ENCODE measurements at places on chromosomes 2 and 18.

GRCh38 chr2:177921726-177922125 is 150.9 kb downstream of the PDE11A start:
- DNase-seq = no peak

DNA sequence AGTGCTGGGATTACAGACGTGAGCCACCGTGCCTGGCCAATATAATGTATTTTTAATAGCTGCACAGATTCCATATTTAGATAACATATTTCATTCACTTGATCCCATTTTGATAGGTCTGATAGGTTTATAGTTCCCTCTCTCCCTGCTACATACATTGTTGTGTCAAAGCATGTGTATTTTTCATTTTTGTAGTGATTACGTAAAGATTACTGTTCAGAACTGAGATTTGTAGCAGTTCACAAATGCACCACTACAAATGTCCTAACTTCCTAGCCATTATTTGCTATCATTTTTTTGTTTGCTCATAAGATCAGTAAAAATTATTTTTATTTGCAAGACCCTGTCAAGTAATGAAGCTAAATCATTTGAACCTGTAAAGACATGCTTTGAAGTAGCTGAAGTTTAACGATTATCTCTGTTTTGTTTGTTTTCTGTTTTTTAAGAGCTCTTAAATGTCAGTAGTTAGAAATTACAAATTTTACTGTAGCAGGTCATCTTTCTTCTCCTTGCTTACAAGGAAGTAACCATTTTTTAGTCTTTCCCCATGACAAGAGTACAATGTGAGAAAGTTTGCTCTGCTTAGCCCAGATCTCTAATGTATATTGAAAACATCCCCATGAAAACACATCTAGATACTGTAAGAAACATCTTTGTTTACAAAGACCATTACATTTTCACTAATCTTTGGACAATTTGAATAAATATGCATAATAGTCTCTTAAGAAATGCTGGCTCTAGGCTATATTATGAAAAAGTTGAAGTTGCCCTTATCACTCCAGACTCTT is 54.1 kb downstream of the EML4 start:
- DNase-seq = no peak

- peak; percentile 36 for DNase-seq
Measured at GRCh38 chr2:178498137-178498536, 17.9 kb downstream of the PLEKHA3 start.

GRCh38 chr2:152298754-152299153 is 36.2 kb upstream of the FMNL2 start:
- no peak for DNase-seq

- DNase-seq = no peak
Measured at GRCh38 chr2:13826314-13826853, 806.1 kb upstream of the LRATD1 start.

GRCh38 chr2:168717790-168718502 is 84.5 kb upstream of the NOSTRIN start:
- DNase-seq = no peak

DNA sequence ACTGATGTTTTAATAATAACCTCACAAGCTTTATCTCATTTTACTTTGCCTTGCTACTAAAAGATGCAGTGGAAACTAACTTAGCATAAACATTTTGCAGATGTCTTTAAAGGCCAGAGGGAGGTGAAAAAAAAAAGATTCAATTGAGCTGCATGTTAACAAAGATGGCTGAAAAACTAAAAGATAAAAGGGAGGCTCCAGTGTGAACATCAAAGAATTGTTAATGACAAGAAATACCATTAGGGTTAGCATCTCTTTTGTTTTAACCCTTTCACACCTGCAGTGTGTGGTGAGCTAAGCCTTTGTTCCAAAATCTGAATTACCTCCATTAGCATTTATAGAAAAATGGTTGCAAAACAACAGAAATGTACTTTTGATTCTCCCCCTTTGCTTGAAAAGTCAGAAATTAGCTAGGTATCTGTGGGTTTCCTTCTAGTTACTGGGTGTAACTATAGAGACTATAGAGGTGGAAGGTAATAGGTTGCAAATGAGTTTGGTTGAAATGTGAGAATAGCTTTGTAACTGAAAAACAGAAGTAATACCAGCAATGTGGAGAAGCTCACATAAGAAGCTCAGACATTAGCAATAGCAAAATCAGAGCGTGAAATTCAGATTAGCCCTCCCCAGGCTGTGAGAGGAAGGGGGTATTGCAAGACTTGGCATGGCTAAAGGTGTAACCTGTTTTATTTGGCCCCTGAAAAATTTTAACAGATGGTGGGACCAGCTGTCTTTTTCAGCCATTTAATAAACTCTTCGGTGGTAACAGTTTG is 34.8 kb upstream of the SP5 start:
- DNase-seq = peak; percentile 28

DNA sequence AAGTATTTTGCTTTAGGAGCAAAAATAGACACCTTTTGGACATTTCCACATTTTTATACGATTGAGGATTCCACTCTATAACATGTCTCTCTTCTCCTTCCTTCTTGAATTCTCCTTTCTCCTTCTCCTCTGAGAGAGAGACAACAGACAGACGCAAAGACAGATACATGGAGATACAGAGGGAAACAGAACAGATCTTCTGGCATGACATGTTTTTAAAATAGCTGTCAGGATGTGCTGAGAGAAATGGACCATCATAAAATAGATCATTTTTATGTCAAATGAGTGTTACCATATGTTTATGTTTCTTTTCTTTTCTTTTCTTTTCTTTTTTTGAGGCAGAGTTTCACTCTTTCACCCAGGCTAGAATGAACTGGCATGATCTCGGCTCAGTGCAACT is 44.4 kb upstream of the ZNF532 start:
- no peak for DNase-seq

- no peak for DNase-seq
Measured at GRCh38 chr2:98539056-98539735, 69.1 kb downstream of the COA5 start.

- DNase-seq = no peak
Measured at GRCh38 chr2:167860082-167860481, 387.3 kb downstream of the STK39 start.

DNA sequence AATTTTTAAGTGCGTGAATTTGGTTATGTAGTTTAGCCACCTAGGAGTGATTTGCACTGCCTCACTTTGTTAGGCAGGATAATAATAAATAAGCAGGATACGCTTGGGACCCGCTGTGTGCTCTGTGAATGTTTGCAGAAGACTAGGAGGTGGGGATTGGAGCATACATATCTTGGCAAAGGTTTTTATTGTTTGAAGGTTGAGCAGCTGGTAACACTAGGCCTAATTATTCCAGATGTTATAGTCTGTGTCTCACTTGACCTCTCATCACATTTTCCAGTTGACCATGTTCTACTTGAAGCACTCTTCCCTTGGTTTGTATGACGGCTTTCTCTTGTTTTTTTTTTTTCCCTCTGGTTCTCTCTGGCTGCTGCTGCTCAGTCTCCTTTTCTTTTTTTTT is 42.7 kb downstream of the FHOD3 start:
- no peak for DNase-seq

DNA sequence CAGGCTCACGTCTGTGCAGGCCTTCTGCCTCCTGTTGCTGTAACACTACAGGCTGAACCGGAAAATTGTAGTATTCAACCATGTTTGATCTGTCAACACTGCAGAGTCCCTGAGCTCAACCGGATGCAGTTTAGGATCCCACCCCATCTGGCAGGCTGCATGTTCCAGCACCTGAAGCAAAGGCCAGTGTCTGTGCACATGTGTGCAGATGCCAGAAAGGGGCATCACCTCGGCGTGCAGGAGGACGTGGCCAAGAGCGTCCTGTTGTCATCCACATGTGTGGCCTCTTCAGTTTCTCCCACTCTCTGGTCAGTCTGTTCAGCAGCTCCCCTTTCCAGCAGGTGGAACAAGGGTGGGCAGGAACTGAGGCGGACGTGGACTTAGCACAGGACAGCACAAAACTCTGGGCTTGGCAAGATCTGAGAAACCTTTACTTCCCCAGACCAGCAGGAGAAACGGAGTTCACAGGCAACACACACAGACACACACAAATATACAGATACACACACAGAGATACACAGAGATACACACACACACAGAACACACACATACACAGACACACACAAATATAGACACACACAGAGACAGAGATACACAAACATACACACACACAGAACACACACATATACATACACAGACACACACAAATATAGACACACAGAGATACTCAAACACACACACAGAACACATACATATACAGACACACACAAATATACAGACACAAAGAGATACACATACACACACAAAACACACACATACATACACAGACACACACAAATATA is 111.3 kb downstream of the NDUFA10 start:
- DNase-seq = no peak

GRCh38 chr18:63140997-63141777 is 178.4 kb downstream of the BCL2 start:
- DNase-seq = no peak

DNA sequence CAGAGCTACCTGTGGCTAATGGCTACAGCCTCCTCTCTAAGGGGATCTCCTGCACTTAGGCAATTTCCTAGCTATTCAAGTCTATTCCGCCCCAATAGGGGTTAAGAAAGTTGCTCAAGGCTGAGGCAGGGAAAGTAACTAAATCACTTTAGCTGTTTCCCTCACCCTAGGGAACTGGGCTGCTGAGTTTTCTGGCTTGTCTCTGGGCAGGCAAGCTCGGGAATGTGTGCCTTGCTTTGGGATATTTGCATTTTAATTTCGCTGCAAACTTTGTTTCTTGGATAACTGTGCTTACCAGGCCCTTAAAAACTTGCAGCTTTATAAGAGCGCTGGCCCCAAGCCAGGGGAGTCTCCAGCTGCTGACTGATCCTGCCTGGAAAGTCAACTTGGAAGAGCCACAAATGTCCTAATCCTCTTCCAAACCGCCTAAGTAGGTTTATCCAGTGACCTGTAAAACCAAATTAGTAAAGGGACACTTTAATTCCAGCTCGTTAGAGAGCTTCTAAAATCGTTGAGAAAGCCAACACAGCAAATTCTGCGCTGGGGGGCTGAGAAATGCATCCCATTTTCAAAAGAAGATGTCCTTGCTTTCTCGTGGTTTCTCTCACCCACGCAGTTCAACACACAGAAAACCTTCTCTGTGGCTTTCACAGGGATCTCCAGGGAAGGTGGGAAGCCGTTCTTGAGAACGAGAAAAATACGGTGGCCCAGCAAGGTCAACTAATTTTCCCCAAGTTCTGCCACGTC is 59.5 kb upstream of the SP3 start:
- no peak for DNase-seq

GRCh38 chr18:58970943-58971790 is 106.5 kb downstream of the ZNF532 start:
- DNase-seq = no peak

- DNase-seq = no peak
Measured at GRCh38 chr2:42167458-42167857, 1.7 kb upstream of the EML4 start.

- DNase-seq = no peak
Measured at GRCh38 chr2:40300391-40300790, 151.5 kb downstream of the SLC8A1 start.

DNA sequence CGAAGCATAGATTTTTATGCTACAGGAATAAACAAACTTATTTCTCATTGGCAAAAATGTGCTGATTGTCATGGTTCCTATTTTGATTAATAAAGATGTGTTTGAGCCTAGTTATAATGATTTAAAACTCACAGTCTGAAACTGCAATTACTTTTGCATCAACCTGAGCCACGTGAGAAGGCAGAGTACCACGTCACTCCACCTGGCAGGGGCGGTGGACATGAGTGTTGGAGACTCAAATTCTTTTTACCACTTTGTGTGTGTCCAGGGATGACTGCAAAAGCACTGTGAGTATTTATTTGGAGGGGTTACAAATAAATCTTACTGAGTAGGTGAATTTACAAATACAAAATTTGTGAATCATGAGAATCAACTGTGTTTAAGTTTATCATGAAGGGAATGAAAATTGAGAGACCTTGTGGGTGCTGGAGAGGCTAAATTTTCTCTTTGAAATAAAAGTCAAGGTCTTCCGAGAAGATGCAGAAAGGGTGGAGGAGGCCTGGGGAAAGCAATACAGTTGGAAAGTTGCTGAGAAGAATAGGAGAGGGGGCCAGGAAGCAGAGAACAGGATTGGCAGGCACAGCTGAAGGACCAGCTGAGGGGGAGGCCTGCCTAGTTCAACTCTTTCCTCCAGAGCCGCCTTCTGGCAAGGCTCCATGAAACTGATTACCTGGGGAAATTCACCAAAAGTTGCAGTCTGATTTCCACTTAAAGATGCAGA is 316.4 kb downstream of the MYCN start:
- no peak for DNase-seq
